ENCODE measurements at places on chromosomes 4 and X. TPM values are rescaled to one million over a fixed set of nuclear protein-coding genes. Genes with fewer than 3 reads are reported as not detected.
A peak's percentile ranks its signal among the peaks of the same experiment; 100 is the strongest.

DNA sequence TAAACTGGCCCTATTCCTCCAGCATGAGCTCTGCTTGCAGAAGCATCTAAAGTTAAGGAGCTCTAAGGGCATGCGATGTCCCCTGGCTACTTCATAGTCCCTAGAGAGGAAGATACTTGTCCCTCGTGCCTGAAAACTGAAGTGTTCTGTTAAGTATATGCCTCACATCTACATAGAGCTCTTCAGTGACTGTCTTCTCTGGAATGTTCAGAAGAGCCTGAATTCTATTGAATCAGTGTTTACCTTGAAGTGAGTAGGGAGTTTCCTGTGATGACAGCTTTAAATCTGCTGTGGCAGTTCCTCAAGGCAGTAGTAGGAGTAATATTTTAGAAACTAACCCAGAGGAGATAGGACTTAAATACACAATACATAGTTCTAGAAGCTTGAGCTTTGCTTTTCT is 111.2 kb downstream of the ZNF518B start:
- no peak for DNase-seq

DNA sequence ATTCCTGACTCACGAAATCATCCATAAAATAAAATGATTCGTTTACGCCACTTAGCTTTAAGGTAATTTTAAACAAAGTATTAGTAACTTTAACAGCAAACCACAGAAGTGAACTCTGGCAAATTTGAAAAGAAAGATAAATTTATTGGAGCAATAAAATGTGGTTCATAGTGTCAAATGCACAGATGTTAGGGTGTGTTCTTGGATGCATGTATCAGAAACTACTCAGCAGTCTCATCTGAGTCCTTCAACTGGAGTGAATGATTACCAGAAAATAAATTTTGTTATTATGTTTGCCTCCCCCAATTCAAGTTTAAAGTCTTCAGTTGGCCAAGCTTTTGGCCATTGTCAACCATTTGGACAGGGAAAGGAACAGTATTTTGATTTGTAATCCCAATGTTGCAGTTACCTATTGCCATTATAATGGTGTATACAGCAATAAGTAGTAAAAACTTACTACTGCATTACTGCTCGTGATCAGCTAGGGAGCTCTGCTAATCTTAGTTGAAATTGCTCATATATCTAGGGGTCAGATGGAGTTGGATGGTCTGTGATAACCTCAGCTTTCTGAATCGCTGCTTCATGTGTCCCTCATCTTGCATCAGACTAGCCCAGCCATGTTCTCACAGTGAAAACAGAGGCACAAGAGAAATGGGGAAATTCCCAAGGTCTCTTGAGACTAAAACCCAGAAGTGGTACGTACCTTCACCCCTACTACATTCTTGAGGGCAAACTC is 254.6 kb upstream of the KCNIP4 start:
- DNase-seq, result peak; percentile 19

- no peak for DNase-seq
Measured at GRCh38 chrX:20514358-20514757, 247.6 kb upstream of the RPS6KA3 start.

Gene TBC1D8B
- 6.8 TPM for polyA plus RNA-seq

Gene PFKFB1
- polyA plus RNA-seq, result 0.60 TPM

Measured in renal cortex interstitium (tissue), 15 donors.